ENCODE measurements at places on chromosomes 7 and 10.

- DNase-seq = no peak
Observed at GRCh38 chr7:55508221-55509011, 63.9 kb downstream of the VOPP1 start.

DNA sequence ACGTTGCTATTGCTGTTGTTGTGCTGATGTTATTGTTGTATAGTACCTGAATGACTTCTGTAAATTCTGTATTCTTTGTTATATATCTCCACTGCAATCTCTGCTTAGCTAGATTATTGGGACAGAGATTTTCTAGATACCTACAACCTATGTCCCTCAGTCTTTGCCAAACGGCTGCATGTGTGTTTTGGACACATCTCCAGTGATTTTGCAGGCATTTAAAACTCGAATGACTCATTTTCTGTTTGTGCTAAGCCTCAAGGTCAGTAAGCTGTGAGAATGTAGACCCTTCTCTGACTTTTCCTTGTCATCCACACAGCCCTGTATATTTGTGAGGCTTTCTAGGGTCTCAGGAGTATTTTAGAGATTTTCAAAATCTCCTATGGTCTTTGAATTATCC, 410.7 kb downstream of the POM121L12 start:
- no peak for DNase-seq

DNA sequence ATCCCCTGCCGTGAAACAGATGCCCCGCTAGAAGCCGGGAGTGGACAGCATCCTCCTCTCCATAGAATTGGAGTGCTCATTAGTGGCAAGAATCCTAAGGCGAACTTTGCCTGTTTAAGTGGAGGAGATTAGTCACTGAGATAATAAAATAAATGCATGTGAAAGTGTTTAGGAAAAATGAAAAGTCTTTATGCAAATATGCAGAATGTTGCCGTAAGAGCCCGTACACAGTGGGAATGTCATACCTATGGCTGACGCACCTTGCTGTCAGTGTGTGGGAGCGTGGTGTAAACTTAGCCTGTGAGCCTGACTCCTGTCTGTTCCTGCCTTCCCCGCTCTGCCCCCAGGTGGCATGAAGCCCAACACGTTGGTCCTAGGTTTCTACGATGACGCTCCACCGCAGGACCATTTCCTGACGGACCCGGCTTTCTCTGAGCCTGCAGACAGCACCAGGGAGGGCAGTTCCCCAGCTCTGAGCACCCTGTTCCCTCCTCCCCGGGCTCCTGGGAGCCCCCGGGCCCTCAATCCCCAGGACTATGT, 1.7 kb upstream of the TRIP6 start:
- DNase-seq = no peak

- DNase-seq = no peak
Observed at GRCh38 chr7:157250605-157251228, 86.1 kb upstream of the DNAJB6 start.

DNA sequence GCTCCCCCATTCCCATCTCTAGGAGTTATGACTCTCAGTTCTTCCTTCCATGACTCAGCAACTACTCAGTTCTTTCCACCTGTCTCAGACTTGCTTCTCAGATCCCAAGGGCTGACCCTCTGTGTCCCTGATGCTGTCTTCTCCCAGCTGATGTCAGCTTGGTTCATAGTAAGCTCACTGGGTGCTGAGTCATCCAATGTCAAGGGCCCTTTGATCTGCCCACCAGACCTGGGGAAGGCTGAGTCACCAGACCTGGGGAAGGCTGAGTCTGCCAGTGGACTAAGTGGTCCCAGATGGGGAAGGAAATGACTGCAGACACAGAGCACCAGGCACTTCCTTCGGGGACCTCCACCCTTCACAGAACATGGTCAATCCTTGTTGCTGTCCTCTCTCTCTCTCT, 76.1 kb upstream of the ZEB1 start:
- DNase-seq = peak; percentile 53

GRCh38 chr7:100875356-100875751, 451 bp downstream of the SRRT start:
- DNase-seq = no peak

DNA sequence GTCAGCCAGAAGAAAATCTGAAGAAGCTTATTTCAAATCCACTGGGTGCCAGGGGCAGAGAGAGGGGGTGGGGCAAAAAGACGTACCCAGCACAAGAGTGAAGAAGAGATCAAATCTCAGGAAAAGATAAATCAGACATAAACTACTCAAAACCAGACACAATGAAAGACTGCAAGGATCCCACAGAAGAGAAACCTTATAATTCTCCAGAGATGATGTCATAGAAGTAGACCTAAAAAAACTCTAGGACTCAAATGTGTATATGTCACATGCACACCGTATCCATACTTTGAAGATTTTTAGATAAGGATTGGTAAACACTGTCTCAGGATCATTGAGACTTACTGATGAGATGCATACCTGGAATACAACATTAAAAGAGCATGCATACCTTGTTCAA, 98.5 kb upstream of the PIK3CG start:
- no peak for DNase-seq

DNA sequence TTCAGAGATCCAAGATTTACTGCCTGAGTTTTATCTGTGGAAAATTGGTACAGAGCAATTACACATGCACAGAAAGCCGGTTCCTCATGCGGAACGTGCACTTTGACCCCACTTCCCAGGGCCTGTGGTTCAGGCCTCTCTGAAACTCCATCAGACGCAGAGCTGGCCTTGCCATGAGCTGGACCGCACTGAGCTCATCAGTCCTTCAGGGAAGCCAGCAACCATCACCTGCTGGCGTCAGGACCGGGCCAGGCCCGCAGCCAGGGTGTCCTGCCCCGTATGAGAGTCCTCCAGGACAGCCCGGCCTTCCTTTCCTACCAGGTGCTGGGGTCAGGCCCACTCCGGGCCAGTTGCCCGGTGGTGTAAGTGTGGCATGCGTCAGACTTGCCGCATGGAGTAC, 446.5 kb upstream of the FOXK1 start:
- DNase-seq = no peak

DNA sequence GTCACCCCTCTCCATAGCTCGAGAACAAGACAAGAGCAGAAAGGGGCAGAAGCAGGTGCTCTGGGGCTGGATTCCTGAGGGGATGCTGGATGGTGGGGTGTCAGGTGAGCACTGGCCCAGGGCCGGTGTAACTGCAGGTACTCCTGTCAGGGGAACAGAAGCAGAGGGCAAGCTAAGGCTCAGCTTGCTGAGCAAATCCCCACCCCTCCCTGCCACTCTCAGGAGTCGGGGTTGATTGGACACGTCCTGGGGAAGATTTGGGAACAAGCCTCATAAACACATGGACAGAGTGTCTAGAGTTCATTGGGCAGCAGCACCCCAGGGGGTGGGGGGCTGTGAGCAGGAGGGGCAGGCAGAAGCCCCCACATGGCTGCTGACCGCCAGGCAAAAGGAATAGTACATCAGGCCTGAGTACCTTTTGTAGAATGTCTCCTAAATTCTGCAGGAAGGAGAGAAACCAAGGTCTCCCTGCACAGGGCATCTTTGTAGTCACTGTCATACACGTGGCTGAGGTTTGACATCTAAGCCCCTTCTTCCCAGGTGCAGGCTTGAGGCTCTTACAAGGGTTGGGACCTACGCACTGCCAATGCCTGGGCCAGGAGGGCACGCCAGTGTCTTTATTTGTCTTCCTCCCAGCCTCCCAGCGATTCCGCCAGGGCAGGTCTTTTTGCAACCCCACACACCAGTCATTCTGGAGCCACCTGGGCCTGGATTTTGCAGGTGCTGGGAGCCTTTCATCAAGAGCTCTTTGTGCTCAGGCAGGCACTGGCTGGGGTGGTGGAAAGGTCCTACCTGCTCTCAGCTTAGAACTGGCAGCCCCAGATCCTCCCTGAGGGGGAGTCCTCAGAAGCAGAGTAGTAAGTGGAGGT, 2.8 kb downstream of the CALML3 start:
- no peak for DNase-seq

Data from retinal pigment epithelial cell (primary cell).